Suprapubic skin (tissue), 4 donors: ENCODE measurements at places on chromosomes 3 and 15. TPM values are rescaled to one million over a fixed set of nuclear protein-coding genes. Genes with fewer than 3 reads are reported as not detected.

- DNase-seq: peak; percentile 95
These were observed 894 bp upstream of the CCNL1 start for GRCh38 chr3:157160658-157161424.

- DNase-seq: no peak
These were observed 316.8 kb upstream of the GBE1 start for GRCh38 chr3:82078246-82078645.

The SEMA6D gene
- 6.3 TPM for total RNA-seq

GRCh38 chr3:148723631-148724030 is 25.9 kb downstream of the AGTR1 start:
- DNase-seq: no peak

The IGSF11 gene
- total RNA-seq: 1.9 TPM

DNA sequence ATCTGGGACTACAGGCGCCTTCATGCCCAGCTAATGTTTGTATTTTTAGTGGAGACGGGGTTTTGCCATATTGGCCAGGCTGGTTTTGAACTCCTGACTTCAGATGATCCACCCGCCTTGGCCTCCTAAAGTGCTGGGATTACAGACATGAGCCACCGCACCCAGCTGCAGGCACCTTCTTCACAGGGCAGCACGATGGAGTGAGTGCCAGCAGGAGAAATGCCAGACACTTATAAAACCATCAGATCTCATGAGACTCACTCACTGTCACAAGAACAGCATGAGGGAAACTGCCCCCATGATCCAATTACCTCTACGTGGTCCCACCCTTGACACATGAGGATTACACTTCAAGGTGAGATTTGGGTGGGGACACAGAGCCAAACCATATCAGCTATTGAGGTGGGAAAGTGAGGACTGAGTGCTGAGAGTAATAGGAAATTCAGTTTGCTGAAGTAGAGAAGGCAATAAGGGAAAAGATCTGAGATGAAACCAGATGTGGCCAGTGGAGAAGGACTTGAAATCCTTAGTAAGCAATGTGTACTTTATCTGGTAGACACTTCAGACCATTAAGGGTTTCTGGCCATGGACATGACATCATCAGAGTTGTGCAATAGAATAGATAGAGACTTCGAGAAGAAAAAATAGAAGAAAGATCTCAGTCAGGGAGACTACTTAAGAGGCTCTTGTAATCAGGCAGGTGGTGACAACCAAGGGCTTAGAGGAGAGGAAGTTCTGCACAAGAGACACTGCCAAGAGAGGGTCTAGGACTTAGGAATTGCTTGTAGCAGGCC is 18.1 kb upstream of the ATP13A5 start:
- DNase-seq: no peak

GRCh38 chr3:107981471-107982111 is 109.2 kb downstream of the CD47 start:
- no peak for DNase-seq
